Upper lobe of left lung (tissue), 6 donors: ENCODE measurements at places on chromosomes 5 and 9. TPM values are rescaled to one million over a fixed set of nuclear protein-coding genes. Genes with fewer than 3 reads are reported as not detected.
A peak's percentile ranks its signal among the peaks of the same experiment; 100 is the strongest.

DNA sequence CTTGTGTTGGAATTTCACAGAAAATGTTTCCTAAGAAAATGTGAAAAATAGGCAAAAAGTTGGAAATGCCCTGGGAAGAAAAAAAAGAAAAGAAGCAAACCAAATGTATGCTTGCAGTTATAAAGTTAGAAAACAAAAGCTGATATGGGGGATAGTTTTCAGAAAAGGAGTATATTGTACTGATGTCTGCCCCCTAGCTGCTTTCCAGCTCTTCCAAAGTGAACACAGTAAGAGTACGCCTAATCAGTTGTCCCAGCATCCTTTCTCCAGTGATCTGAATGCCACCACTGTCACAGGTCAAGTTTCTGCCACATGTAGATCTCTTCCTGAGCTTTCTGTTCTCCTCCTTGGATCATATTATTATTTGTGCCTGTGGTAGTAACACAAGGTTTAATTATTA is 5.8 kb downstream of the TYRP1 start:
- H3K4me1 ChIP-seq = peaks cover 14% of the 10 kb centered on the region
- H3K4me3 ChIP-seq = no peak overlapping the region
- no peaks in the 10 kb centered on the region for H3K27me3 ChIP-seq
- H3K27ac ChIP-seq = no peak overlapping the region
- DNase-seq = no peak

DNA sequence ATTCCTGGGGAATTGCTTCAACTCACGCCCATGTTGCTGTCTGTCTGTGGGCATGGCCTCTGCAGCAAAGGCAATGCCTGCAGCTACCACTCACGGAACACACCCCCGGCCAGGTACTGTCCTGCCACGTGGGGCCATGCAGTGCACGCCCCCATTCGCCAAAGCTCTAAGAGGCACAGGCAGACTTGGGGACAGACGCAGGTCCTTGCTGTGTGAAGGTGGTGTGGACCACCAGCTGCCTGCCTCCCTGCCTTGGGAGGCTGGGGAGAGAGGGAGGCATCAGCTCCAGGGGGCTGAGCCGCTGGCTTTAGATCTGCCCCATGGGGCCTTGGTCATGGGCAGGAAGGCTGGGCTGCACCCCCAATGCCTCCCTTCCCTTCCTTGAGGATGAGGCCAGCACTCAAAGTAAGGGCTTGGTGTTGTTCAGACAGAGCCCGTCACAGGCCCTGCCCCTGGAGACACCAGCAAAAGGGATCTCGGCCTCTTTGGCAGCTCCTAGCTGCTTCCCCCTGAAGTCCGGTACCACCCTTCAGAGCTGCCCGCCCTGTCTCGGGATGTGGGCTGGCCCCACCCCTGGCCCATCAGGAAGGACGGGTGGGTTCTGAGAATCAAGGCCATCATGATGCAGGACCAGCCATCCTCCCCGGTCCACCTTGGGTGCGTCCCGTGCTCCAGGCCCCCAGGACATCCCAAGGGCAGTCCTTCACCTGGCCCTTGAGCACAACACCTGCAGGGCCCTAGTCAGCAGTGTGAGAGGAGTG is 2.3 kb downstream of the GRIN1 start:
- H3K4me1 ChIP-seq = no peaks in the 10 kb centered on the region
- H3K27ac ChIP-seq = no peak overlapping the region
- H3K36me3 ChIP-seq = no peaks in the 10 kb centered on the region
- H3K27me3 ChIP-seq = no peaks in the 10 kb centered on the region
- H3K4me3 ChIP-seq = no peak overlapping the region

GRCh38 chr9:15724016-15724415 is 171.2 kb downstream of the CCDC171 start:
- no peaks in the 10 kb centered on the region for H3K36me3 ChIP-seq
- no peak for DNase-seq
- H3K4me1 ChIP-seq = no peaks in the 10 kb centered on the region
- H3K4me3 ChIP-seq = no peak overlapping the region
- H3K27me3 ChIP-seq = no peaks in the 10 kb centered on the region

The OR13C9 gene
- not detected for total RNA-seq

The IFNB1 gene
- total RNA-seq = not detected

The MSX2 gene
- 1.5 TPM for total RNA-seq

DNA sequence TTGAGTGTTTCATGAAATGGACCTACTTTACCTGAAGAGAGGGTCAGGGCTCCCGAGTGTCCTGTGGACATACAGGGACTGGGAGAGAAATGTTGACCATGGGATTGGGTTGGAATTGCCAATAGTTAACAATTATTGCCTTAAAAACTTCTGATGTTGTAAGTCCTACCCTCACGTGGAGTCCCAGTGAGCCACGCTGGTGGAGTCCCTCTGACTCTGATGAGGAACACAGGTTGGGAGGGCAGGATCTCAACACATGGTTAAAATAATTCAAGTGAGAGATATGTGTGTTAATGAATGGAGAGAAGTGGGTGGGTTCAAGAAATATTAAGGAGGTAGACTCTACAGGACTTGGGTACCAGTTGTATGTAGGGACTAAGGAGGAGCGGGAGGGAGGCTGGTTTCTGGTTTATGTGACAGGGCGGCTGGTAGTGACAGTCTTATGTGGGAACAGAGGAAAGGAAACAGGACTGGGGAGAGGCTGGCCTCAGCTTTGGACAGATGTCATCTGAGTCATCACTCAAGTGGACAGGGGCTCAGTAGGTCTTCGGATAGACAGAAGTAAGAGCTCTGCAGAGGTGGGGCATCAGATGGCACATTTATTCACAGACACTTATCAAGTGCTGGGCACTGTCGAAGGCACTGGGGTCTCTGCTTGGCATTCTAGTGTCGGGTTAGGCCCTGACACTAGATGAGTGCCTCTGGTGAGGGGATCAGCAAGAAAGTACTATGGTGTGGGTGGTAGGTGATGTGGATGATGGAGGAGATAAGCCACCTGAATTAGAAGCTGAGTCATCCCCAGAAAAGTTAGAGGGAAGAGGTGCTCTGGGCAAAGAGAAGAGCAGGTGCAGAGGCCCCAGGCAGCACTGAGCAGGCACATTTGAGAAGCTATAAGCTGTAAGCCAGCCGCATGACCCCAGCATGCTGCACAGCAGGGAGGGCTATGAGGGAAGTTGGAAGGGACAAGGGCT is 27.2 kb downstream of the MAML1 start:
- peaks cover 72% of the 10 kb centered on the region for H3K4me1 ChIP-seq
- no peaks in the 10 kb centered on the region for H3K27me3 ChIP-seq
- H3K36me3 ChIP-seq = no peaks in the 10 kb centered on the region
- no peak overlapping the region for H3K4me3 ChIP-seq
- H3K27ac ChIP-seq = peak overlapping the region; percentile 9
- no peak for DNase-seq
